ENCODE measurements at places on chromosomes 2 and 18.

DNA sequence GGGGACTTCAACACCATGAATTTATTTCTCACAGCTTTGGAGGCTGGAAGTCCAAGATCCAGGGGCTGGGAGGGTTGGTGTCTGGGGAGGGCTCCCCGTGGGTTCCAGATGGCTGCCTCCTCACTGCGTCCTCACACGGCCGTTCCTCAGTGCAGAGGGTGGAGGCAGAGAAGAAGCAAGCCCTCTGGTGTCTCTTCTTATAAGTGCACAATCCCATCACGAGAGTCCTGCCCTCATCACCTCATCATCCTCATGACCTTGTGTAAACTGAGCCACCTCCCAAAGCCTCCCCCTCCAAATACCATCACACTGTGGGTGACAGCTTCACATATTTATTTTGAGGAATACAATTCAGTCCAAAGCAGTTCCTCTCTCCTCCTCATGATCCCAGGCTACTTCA, 26.3 kb downstream of the TMEM163 start:
- DNase-seq: no peak

GRCh38 chr2:189854187-189854586, 69.9 kb downstream of the PMS1 start:
- no peak for DNase-seq

DNA sequence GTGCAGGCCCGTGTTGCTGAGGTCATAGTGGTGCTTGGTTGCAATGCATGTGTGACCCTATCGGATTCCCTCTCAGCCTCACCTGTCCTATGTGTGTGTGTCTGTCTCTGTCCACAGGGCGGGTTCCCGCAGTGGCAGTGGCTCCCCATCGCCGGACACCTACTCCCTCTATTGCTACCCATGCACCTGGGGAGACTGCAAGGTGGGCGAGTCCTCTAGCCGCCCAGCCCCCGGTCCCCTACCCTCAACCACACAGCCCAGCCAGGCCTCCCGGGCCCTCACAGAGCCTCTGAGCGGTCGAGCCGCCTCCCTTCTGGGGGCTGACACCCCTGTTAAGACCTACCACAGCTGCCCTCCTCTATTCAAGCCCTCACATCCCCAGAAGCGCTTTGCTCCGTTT, 14.2 kb downstream of the GAREM2 start:
- no peak for DNase-seq

DNA sequence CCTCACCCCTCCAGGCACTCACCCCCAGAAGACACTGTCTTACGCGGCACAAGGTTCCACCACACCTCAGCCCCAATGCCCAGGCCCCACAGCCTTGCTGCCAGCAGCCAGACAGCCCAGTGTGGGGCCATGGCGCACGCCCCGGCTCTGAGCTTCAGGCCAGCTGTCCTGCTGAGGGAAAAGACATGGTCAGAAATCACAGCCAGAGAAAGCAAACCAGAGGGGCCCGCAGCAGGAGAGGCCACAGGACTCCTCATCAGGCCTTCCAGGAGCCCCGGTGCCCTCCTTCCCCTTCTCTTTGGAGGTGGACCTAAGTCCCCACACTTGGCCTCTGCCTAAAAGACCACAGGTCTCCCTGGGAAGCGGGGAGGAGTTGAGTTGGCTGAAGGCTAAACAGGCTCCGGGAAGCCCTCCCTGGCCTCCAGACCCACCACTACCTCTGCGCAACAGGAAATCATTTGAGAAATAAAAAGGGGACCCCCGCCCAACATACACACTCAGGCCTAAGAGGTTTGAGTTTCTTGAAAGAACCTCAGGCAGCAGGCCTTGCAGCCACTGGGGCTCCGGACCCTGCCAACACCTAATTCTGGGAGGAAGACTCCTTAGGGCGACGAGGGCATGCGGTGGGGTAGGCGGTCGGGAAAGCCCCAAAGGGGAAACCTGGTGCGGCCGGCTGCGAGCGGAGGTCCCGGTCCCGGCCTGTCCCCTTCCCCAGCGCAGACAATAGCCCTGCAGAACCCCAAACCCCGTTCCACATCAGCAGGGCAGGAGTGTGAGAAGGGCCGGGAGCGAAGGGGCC, 1.9 kb downstream of the SEMA4C start:
- DNase-seq: no peak

DNA sequence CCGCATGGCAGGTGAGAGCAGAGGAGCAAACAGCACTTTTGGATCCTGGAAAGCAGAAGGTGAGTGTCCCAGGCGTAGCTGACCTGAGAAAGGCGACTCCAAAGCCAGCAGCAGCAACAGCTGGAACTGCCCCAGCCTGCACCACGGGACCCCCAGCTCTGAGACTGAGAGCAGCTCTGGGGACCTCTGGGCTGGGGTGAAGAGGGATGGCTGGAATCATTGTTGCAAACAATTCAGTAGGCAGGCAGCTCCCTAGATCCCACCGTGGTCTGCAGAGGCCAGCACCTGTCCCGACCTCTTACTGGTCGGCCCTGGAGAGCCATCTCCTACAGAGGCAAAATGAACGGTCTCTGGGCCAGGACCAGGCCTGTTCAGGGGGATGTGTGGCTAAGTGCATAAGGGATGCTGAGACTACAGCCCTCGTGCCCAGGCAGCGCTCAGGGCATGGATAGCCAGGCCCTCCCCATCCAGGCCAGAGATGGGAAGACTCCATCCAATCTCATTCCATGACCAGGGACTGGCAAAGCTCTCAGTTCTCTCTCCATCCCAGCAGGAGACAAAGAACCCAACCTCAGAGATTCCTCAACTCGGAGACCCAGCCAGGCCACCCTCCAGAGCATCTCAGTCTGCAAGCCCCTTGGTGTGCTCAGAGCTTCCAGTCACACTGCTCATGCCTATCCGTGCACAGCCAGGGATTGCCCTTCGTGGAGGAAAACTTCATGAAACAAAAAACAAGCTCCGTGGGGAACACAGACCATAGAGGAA, 38.2 kb upstream of the ALPP start:
- DNase-seq: no peak

GRCh38 chr2:233059547-233059796, 670 bp upstream of the INPP5D start:
- DNase-seq: no peak

- DNase-seq: no peak
These were observed 42.0 kb upstream of the MSH2 start for GRCh38 chr2:47360927-47361326.

GRCh38 chr2:20167356-20167755, 57.6 kb downstream of the SDC1 start:
- DNase-seq: no peak

DNA sequence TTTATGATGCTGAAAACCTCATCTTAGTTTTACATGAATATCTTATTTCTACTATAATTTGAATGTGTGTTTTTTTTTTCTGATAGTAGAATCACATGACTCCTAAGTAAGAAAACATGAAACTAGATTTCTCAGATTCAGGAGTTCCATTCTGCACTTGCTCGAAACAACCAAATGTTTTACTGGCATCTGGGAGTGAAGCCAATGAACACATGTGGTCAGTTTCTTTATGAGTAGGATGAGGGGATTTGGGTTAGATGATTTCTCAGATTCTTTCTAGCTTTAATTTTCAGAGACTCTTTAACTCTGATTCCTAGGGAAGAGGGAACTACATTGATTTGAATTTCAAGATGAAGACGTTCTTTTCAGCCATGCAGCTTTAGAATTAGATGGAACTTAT, 225.0 kb upstream of the NT5C1B start:
- no peak for DNase-seq

GRCh38 chr2:230920167-230920566, 4.9 kb downstream of the GPR55 start:
- no peak for DNase-seq

DNA sequence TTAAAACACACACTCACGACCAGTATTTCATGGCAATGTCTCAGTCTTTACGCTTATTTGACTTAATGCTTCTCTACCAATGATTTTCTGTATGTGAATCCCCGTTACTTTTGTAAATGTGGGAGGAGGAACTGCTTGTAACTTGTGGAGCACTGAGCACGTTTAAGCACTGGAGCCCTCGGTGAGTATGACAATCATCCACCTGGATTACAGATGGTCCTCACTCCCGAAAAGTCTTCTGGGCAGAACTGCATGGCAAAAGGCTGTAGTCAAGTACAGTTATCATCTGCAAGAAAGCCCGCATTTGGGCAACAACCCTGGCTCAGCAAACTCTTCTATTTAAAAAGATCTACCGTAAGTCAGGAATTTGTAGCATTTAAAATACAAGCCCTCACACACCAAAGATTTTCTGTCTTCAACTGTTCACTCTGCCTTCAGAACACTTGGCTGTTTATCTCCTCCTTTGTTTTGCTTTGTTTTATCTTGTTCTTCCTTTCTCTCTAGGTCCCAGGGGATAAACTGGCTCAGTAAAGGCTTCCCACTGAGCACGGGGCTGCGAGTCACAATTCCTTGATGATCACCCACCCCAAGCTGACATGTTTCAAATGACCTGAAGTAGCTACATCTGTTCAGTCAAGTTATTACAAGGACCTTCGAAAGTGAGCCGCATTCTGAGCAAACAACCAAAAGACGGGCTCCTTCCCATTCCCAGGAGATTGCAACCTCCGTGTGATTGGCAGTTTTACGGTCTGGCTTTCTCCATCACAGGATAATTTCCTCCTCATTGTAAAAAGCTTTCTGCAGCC, 102.2 kb downstream of the DLGAP1 start:
- no peak for DNase-seq

GRCh38 chr18:23825496-23825895, 136.2 kb downstream of the LAMA3 start:
- no peak for DNase-seq

GRCh38 chr2:173571887-173572680, 217.4 kb downstream of the CDCA7 start:
- DNase-seq: no peak

DNA sequence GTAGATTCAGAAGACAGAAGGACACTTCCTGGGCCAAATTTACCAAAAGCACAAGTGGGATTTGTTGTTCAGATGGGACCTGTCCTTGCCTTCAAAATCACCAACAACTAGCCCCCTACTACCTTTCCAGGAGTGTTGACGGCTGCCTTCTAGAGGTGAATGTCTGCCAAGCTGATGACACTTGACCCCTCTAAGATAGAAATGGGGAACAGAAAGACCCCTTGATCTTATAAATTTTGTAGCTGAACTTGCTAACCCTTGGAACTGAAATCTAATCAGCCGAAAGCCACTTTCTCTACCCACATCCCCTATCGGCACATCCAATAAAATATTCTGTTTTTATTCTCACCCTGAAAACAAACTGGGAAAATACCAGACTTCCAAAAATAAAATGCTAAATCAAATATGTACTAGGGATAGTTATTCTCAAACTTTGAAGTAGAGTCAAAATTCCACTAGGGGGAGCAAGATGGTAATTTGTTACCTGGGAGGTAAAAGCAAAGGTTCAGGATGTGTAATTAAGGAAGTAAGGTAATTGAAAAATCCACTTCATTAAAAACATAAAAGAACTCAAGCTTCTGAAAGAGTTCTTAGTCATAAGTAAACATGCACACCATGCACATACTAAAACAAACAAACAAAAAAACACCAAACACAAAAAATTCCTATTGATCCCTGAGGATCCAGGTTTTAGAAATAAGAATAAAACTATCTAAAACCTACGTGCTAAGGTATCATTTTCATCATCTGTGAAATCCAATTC, 119.2 kb downstream of the ANKRD44 start:
- no peak for DNase-seq

DNA sequence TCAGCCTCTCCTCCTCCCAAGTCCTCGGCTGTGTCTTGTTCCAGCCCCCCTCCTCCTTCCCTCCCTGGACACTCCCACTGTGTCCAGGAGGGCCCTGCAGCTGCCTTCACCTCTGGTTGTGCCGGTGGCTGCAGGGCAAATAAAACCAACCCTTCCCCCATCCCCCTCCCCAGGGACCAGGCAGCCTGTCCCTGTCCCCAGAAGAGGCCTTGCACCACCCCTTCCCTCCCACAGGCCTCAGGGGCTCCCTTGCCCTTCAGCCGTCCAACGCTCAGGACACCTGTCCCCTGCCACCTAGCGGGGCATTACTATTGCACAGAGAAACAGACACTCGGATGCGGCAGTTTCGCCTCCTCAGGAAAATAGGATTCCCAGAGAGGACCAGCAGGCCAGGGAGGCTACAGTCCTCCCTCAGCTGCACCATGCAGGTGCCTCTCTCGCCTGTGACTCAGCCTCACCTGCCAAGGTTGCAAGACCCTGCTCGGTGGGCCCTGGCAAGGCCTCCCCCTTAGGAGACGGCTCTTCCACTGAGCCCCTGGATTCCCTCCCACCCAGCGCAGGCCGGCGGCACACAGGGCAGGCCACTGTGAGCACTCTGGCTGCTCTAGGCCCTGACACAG, 5.5 kb upstream of the GPC1 start:
- DNase-seq: no peak

- no peak for DNase-seq
These were observed 144.1 kb downstream of the FAM210A start for GRCh38 chr18:13582178-13582670.

GRCh38 chr2:218184331-218184730, 17.6 kb upstream of the CXCR1 start:
- no peak for DNase-seq

DNA sequence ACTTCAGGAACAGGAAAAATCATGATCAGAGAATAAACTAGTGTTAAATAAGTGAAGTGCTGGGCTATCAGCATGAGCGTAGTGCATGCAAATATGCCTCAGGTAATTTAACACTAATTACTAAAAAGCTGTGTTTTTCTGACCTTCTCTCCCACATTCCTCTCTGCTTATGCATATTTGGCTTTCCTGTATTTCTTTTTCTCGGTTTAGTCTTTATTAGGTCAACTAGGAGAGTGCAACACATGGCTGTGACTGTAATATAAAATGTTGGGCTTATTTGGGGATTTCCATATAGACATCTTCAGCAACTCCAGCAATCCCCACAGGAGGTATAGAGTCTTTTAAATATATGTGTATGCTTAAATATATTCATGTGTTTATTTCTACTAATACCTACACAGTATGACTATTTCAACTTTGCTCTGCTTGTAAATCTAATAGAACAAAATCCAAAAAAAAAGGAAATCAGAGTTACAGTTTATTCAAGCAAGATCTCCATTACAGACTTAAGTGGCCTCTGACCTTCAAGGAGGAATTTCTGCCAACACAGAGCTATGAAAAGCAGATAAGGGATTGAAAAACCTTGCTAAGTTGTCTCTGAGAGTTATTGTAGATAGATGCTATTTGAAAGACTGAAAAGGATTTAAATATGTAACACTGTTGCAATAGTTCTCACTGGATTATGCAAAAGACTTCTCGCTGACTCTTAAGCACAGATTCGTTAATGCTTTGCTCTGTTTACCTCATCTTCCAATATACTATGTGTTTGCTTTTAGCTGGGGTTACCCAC, 359.5 kb upstream of the RGPD4 start:
- DNase-seq: no peak

- DNase-seq: no peak
These were observed 279.1 kb downstream of the ZEB2 start for GRCh38 chr2:144240656-144241339.

DNA sequence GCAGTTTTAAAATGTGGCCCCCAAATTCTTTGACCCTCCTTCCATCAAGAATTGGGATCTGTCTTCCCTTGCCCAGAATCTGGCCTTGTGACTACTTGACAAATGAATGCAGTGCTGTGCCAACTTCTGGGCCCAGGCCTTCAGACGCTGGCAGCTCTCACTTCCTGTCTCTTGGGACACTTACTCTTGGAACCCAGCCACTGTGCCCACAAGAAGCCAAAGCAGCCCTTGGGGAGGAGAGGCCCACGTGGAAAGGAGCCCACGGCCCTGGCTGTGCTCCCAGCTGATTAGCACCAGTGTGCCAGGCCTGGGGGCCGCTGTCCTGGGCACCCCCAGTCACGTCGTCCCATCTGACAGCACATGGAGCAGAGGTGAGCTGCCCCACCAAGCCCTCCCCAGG, 56.6 kb downstream of the RPL37A start:
- no peak for DNase-seq
